ENCODE measurements at places on chromosomes 5 and 9.

- no peak for DNase-seq
Measured at GRCh38 chr5:175614861-175615260, 43.0 kb upstream of the HRH2 start.

GRCh38 chr9:12854221-12854620 lies 79.4 kb downstream of the LURAP1L start:
- no peak for DNase-seq

- DNase-seq: no peak
Measured at GRCh38 chr5:56192246-56192645, 40.9 kb downstream of the ANKRD55 start.

- no peak for DNase-seq
Measured at GRCh38 chr9:18920141-18921084, 112.6 kb downstream of the SAXO1 start.

DNA sequence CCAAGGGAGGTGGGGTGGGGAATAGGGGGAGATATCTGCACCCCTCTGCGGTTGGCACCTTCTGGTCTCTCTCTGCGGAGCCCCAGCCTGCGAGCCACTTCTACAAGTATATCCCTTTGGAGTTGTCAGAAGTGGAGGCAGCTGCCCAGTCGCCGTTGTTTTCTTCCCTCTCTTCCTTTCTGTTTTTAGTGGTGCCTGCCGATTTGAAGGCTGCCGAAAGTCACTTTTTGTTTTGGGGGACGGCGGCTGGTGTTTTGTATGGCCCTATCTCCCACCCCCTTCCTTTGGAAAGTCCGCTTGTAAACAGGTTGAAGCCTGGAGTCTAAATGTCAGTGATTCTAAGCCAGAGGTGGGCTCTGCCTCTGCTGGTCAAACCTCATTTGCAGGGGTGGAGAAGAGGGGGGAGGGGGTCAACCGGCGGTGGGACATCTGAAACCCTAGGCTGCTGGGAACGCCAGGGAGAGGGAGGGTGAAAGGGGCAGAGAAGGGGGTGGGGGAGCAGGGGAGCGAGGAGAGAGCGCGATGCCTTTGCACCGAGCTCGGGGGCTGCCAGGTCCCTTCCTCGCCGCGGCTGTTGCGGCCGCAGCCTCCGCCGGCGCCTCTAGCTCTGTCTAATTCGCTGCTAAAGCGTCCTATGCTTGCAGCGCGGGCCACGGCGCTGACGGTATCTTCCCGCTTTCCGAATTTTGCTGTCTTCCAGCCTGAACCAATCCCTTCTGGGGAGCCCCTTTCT lies at the start of gene FGF10:
Gene FGF10 (minus strand): TSS at position 331 of the 733 bp plus-strand sequence. CDS start 738 bp downstream, outside the sequence.
- DNase-seq: no peak

GRCh38 chr5:168153263-168153875 lies 138.1 kb upstream of the WWC1 start:
- no peak for DNase-seq

DNA sequence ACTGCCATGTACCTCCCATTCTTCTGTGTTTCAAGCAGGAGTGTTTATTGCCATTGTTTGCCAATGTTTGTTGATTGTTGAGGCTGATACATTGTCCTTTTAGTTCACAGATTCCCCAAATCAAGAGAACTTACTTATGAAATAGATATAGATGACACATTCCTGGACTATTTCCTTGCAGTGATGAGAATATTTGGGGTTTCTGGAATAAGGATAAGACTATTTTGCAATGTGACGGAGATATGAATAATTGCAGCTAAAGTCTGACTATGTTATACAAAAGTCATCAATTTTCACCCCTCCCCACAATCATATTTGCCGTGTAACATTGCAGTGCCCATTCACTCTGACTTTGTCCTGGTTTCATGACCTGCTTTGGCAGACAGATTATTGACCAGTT lies 460.8 kb downstream of the CDH10 start:
- no peak for DNase-seq

- no peak for DNase-seq
Measured at GRCh38 chr9:85420750-85421149, 321.0 kb downstream of the AGTPBP1 start.

DNA sequence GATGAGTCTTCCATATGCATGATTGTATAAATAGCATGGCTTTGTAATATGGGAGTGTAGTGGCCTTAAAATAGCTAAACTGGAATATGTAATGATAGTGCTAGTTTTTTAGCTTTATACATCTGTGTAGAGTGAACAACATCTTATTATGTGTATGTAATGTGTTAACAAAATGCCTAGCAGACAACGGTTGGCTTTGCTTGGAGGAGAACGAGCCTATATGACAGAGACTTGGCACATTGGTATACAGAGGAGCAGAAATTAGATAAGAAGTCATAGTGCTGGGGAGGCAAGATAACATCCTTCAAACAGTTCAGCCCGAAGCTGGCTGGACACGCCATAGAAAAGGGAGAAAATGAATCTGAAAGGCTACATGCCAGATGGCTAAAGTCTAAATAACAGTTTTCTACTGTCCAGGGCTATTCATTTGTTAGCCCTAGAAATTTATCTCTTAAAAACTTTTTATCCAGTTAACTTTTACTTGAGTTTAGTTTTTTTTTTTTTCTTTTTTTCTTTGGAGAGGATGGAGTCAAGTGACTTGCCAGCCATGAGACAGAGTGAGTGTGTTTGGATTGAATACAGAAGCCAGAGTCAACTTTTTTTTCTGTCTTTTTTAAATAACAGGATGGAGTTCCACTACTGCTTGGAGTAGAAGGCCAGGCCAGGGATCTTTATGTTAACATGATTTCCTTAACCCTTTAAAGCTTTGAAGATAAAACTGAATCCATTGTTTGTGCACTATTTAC lies 214.4 kb upstream of the ACTBL2 start:
- no peak for DNase-seq

- no peak for DNase-seq
Measured at GRCh38 chr5:159545156-159545555, 214.9 kb upstream of the IL12B start.

DNA sequence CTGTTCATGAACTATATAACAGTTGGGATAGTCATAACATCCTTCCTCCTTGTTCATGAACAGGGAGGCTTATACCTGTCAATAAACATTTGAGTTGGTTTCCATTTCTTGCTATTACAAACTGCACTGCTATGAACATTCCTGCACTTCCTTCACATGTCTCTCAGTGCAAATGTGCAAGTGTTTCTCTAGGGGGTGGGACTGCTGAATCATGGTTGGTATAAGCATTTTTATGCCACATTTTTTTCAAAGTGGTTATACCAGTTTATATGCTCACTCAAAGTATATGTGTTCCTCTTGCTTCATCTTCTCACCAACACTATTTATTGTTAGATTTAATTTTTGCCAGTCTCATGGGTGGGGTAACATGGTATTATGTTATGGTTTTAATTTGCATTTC lies 25.8 kb upstream of the TPD52L3 start:
- DNase-seq: no peak

GRCh38 chr9:134531220-134531970 lies 110.2 kb upstream of the COL5A1 start:
- no peak for DNase-seq

- DNase-seq: no peak
Measured at GRCh38 chr9:127216888-127217217, 47.7 kb upstream of the GARNL3 start.

DNA sequence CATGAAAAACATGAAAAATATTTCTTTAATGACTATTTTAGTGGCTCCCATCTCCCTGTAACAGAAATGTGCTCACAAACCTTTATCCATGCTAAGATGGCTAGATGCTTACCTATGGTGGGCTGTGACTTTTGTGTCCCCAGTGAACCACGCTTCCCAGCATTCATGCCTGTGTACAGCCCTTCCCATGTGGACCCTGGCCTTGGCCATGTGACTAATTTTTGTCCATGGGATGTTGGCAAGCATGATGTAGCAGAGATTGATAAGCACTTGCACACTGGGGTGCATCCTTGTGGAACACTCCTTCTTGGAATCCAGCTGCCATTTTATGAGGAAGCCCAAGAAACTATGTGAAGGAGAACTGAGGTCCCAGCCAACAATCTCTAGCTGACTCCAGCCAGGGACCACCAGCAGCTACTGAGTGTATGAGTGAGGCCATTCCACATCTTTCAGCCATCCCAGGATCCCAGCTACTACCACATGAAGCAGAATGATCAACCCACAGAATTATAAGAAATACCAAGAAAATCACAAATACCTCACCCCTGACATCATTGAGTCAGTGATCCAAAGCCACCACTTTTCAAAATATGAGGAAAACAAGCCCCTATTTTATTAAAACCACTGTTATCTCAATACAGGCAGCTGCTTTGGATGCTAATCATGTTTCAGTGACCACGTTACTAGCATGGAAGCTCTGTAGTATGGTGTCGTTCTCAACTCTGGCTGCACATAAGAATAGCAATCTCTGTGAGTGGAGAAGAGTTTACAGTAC lies 16.1 kb upstream of the RAI14 start:
- DNase-seq: no peak
